Central memory CD8-positive, alpha-beta T cell (primary cell): ENCODE measurements at places on chromosomes 6 and 20.

DNA sequence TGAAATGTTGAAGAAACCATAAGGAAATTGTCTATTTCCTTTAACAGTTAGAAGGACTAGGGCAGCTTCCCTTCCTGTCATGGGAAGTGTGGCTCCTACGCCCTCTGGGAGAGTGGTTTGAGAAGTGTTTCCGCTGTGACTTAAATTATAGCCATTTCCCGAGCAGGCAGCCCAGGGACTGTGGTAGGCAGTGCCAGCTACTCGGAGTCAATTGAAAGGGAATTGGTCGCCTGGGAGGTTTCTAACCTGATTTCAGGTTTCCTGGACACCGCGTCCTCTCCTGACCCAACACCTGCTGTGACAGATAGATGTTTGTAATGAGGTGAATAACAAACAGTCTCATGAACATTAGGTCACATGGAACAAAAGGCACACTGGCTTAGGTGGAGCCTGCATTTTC, 256.1 kb upstream of the PLCB4 start:
- DNase-seq = no peak

GRCh38 chr6:88629838-88630494, 333.5 kb downstream of the RNGTT start:
- DNase-seq = no peak

DNA sequence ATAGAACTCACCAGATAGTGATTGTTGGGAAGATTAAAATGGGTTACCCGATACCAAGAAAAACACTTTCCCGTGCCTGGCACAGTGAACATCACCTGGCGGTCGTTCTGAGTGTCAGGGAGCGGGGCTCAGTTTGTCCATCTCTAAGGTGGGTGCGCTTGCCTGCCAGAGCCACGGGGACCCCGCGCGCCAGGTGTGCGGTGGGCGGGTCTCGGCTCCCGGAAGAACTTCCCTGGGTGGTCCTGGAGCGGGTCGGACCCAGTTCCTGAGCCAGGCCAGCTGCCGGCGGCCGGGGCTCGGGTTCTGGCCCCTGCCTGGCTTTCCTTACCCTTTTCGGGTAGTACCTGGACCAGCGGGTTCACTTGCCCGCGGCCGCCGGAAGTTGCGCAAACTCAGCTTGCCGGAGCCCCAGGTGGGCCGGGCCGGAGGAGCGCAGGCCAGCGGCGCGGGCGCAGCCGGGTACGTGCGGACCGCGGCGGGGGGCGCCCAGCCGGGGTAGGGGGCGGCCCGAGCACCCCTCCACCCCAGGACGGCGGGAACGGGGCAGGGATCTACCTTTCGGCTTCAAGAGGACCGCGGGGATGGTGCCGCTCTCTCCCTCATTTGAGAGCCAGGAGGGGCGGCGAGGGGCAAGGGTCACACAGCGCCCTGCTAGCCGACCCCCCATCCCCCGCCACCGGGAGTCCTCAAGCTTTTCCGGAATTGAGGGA, 7.5 kb downstream of the FAM110A start:
- no peak for DNase-seq

DNA sequence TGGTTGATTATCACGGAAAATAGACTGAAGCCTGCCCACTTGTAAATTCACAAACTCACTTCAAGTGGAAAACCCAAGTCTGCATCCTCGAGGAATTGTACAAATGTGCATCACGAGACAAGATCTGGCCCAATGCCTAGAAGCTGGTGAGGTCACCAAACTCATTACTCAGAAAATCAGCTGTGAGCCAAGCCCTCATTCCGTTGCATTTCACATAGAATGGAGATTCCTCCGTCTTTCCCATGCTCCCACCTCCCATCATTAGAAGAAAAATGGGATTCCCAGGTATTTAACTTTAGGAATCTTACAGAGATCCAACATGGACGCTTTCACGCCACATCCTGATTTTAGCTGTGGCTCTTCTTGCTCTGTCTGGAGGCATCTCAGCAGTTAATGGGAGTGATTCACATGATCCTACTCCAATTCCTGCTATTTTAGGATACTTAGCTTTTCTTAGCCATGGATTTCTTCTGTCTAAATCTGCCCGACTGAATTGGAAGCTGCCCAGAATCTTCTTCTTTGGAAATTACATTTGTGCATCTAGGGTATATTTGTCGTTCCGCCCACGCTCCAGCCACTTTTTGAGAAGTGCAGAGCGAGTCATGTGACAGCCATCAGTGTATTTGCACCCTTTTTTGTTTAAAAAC, 68.7 kb upstream of the STMND1 start:
- DNase-seq = no peak

DNA sequence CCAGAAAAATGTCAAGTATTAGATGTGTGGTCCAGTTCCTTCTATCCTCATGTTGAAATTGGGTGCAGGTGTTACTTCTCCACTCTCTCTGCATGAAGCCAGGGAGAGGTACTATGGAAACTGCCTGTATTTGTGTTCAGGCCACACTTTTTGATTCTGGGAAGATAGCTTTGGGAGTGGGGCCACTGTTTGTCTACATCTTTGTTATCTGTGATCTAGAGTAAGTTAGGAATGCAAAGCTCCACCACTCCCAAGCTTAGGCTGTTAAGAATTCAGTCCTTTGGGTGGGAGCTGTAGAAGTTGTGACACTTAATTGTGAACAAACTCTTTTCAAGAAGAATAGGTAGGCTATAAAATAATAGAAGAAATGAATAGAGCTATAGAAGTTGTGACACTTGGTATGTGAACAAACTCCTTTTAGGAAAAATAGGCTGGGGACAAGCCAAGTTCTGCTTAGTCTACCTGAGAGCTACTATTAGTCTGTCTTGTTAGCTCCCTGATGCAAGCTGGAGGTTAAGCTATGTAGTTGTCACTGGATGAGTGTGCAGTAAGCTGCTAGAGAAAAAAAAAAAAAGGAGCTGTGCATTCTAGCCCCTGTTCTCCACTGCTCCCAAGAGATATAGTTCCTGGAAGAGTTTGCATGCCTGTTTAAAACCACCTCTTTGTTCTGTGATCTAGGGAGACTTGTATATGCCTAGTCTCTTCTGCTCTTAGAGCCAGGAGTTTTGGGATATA, 7.1 kb upstream of the GFRAL start:
- no peak for DNase-seq

- no peak for DNase-seq
Measured at GRCh38 chr6:7137335-7138045, 29.7 kb downstream of the RREB1 start.

GRCh38 chr20:43387737-43388136, 70.0 kb upstream of the SRSF6 start:
- no peak for DNase-seq

DNA sequence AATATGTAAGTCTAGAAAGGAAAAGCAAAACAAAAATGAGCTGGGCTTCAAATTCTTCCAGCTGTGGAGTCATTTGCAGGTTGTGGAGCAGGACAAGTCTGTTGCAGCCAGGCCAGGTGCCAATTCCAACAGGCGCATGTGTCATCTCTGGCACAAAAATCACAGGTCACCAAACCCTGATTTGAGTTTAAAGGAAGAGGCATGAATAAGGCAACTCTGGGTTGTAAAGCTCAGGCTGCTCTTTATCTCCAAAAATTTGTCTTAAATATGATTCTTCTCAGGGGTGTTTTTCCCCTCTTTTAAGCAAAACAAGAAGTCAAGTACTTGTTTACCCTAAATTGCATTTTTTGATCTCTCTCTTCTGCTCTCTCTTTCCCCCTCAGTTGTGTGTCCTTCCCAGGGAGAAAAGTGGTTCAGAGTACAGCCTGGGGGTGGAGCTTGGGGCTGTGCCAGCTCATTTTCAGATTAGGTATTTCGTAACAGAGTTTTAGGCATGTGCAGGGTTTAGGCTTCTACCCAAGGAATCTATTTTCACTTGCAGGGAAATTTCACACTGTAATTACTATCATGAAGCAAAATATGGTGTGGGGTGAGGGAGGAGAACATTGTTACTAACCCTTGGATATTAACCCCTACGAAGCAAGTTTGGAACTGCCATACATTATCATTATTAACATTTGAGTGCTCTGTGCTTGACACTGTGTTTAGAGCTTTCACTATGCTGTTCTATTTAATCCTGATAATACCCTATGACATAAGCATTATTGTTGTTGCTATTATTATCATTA, 8.3 kb upstream of the NCOA3 start:
- no peak for DNase-seq

DNA sequence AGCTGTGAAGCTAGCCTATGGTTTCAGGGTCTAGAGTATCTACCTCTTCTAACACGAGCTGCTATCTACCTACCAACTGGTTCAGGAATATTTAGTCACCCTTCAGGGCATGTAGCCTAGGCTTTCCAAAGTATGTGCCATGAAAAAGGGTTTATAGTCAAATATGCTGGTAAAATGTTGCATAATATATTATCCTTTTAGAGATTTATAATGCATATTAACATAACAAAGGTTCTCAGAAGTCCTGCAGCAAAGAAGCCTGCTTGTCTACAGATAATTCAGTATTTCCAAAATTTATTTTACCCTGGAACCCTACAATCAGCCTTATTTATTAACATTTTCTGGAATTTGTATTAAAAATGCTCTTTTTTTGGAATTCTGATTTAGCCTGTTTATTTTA, 56.0 kb downstream of the PRDM13 start:
- DNase-seq = no peak

GRCh38 chr20:35434085-35435005, 3.7 kb downstream of the GDF5 start:
- DNase-seq = no peak

DNA sequence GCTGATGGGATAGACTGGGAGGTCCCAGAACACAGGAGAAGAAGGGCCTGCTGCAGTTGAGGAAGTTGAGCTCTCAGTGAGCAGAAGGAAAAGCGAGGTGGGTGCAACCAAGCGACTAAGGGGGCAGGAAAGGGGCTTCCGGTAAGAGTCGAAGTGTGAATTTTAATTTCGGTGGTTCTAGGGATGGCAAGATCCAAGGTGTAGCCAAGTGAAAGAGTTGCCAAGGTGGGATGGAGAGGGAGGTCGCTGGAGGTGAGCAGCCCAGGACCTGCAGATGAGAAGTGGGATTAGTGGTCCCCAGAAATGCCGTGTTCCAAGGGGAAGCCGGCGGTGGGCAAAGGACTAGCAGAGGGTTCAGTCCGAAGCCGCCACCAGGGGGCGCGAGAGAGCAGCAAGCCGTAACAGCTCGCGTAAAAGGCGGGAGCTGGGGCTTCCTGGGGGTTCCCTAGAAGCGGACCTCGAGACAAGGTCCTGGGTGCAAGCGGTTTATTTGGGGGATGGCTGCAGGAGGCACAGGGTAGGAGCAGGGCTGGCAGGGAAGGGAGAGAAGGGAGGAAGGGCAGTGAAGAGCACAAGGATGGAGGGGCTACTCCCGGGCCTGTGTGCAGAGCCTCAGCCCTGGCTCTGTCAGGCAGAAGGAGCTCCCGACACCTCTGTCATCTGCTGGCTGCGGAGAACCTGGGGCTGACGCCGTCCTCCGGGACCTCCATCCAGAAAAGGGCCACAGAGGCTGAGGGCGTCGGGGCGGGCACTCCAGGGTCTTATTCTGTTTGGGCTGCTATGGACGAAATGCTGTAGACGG, 103.6 kb downstream of the PAX1 start:
- no peak for DNase-seq

DNA sequence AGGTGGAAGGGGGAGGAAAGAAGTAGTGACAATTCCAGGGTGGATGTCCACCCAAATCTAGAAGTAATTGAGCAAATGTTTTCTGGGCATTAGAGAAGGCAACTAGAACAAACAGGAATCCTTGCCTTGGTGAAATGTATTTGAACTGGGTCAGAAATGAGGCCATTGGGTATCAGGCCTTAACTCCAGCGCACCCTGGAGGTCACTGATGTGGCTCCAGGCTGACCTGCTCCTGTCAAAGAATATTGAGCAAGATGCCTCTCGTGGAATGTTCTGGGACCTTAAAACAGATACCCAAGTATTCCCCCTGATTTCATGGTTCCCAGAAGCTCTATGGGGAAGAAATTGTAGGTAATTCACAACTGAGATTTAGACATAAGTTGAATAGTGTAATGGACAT, 6.9 kb downstream of the HLA-DPB1 start:
- no peak for DNase-seq

GRCh38 chr6:56642366-56643261, at the start of gene DST:
Gene DST (minus strand): TSS chr6:56642889.
- no peak for DNase-seq

DNA sequence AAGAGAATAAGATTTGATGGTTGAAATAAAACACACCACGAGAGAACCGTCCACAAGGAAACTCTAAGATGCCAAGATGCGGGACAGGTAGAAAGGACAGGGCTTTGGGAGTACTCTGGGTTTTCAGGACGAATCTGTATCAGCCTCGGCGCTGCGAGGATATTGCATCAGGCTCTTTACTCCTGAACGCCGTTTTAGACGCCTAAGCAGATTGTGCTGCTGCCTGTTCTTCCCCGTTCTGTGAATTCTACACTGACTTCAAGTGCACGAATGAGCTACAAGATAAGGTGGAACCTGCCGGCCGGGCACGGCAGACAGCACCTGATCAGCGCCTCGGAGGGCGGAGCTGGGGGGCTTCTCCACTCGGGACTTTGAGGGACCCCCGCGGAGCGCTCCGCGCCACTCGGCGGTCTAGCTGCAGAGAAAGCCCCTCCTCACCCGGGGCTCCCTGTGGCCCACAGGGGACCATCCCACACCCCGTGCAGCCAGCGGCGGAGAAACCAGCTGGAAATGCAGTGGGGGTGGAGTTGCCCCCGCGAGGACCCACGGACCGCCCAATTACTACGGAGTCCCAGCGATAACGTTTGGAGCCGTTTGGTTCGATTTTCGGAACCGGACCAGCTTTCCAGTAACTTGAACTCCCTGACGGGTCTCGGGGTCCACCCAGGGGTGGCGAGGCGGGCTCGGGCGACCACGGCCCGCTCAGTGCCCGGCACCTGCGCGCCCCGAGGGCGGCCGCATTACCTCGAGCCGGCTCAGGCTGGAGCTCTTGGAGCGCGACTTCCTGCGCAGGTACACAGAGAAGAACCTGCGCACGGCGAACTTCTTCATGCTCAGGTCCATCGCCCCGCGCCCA, 646 bp downstream of the RPS6KA2 start:
- no peak for DNase-seq

DNA sequence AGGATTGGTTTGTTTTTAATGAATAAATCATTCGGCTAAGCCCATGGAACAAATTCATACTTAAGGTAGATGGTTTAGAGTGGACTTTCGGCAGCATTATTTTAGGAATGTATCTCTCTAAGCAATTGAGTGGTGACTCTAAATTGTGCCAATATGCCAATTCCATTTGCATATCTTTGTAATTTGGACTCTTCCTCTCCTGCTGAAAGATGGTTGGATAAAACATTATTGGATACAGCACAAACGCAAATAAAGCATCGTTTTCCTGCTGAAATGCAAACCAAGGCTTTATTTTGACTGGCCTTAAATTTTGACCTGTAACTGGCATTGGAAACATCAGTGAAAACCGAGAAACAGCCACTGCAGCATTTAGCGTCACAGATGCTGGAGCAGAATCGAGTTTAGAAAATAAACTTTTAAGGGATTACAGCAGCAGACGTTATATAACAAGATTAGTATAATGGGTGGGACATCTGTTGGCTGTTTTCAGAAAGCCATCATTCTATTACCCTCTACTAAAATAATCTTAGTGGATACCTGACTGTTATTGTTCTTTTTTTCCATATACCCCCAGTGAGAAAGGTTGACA, 726.0 kb downstream of the KIF16B start:
- no peak for DNase-seq

GRCh38 chr6:168331058-168331457, 11.5 kb upstream of the DACT2 start:
- DNase-seq = no peak

GRCh38 chr6:3457710-3458602, 1.1 kb upstream of the SLC22A23 start:
- no peak for DNase-seq
